ENCODE measurements at places on chromosomes 4 and X.

GRCh38 chrX:130981836-130982235 lies 76.3 kb upstream of the ARHGAP36 start:
- DNase-seq = no peak

- DNase-seq = no peak
These were observed 202.7 kb downstream of the CRLF2 start for GRCh38 chrX:1009771-1010170.

GRCh38 chrX:42017971-42018370 lies 94.6 kb upstream of the CASK start:
- DNase-seq = no peak

- DNase-seq = no peak
These were observed 169.9 kb downstream of the ZNF330 start for GRCh38 chr4:141390571-141390970.

DNA sequence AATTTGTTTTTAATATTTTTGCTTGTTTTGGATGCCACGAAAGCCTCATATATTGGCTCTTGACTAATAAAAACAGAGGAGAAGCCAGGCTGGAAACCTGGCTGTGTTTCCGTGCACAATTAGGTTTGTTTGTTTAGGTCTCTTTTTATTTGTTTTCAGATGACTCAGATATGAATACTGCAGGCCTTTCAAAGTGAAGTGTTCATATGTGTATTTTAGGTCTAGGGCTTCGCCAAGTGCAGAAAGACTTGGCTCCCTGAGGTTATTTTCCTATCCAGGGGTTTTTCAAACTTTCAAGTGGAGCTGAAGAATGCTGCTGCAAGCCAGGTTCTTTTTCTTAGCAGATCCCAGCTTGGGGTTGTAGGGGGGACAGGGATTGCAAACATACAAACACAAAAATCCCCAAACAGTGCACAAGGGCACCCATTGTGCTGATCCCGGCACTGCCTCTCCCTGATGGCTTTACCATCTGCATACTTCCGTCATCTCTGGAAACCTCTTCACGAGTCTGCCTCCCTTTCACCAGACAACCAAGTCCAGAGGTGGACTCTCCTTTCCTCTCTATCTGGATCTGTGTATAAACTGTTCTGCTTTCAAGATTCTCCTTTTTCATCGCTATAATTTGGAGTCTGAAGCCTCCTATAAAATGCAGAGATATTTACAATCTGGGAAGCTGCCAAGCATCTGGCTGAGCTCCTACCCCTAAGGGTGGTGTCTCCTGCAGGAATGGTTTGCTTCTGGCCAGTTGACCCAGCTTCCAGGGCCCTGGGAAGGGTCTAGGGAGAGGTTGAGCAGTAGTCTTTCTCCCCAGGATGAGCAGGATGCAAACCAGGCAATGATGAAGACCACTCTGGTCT lies 108.6 kb downstream of the SMIM20 start:
- no peak for DNase-seq

DNA sequence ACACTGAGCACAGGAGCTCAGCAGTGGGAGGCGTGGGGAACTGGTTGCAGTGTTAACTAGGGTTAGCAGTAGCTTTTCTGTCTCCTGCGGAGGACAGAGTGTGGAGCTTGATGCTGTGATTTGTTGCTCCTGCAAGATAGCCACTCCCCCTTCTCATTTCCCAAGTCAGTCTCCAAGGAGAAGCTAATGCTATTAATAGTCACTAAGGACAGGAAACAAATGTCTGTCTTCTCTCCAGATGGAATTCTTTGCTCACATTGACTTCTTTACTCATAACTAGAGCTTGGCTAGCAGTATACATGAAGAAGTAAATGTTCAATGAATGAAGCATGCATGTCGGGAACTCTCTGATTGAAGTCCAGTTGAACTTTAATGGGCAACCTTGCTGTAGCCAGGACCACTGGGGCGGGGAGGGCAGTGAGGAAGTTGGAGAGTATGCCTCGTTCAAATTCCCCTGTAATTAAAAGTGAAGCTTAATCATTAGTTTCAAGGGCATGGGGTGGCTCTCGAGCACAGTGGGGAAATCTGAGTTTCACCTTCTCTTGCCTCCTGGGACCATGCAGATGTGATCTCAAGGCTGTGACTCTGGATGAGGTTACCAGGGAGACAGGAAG lies 156.6 kb upstream of the SCML1 start:
- no peak for DNase-seq

GRCh38 chr4:13331827-13332226 lies 152.3 kb downstream of the RAB28 start:
- no peak for DNase-seq

DNA sequence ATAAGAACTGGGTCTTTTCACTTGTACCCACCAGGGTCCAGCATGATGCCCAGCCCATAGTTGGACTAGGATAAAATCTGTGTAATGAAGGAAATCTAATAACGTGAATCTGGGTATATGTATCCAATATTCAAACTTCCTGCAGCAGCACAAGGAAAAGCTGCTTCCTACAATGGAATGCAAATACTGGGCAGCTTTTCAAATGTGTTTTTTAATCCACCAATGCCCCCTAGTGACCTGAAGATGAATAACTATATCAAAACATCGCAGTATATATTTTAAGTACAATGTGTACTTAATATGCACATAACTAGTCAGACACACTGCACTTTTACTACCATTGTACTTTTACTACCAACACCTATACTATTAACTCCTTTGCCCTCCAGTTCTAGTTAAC lies 5.3 kb downstream of the APOO start:
- no peak for DNase-seq

GRCh38 chr4:4320951-4321714 lies 31.1 kb downstream of the ZBTB49 start:
- no peak for DNase-seq

DNA sequence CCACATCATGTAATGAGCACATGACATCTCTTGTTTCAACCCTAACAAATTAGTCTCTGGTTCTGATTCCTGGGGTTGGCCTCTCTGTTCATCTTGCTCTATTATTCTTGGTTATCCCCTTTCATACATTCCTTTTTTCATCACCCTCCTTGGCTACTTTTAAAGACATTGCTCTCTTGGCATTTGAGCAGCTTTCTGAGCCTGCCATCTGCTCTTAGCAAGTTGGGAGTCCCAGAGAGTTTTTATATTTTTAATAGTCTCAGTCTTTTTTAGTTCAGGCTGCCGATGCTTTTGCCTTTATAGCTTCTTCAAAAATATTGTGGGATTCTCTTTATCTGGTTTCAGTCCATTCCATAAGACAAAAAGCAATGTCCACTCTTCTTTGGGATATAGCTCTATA lies 1270.9 kb downstream of the ADGRL3 start:
- DNase-seq = no peak

- DNase-seq = no peak
These were observed 8.1 kb downstream of the RTL5 start for GRCh38 chrX:72123471-72124185.

- no peak for DNase-seq
These were observed 130.8 kb downstream of the ENOX2 start for GRCh38 chrX:130772105-130772775.

DNA sequence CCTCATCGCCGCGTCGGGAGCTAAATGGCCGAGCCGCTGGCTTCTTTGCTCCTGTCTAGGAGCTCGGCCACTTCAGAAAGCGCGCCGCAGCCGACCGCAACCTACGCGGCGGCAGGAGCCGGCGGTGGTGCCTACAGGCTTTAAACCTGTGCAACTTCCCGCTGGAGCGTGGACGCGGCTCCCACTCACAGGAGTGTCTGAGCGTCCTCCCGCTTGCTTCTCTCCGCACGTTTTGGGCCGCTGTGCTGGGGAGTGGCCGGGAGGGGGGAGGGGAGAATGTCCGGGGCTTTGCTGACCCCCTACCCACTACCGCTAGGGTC lies 1.0 kb downstream of the NHSL2 start:
- no peak for DNase-seq

- DNase-seq = no peak
These were observed 34.3 kb downstream of the ATP10D start for GRCh38 chr4:47519239-47519883.

- no peak for DNase-seq
These were observed 50.2 kb upstream of the PGRMC2 start for GRCh38 chr4:128337863-128338262.

DNA sequence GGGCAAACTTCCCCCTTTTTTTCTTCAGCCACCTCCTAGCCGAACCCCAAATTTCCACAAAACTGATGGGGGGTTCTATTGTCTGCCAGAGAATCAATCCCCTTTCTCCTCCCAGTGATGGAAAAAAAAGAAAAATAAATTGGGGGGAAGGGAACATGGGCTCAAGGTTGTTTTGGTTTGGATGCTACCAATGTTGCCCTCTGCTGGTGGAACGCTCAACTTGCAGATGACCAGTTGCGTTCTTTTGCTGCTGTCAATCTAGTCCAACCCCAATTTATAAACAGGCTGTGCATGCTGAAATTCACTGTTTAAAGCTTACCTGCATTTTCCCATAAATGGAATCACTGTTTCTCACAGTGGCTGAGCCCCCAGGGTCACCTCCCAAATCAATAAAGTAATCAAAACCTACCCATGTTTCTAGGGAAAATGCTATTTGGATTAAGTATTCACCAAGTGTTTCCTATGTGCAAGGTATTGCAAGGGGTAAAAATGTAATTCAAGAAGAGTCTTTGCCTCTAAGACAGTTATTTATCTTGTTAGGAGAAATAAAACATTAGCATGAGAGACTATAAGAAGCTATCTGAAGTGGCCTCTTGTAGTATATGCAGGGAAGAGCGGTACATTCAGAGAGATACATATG lies 116.7 kb upstream of the TMEM164 start:
- peak; percentile 8 for DNase-seq

GRCh38 chr4:137572163-137572562 lies 39.9 kb upstream of the PCDH18 start:
- DNase-seq = no peak

GRCh38 chr4:177271091-177271490 lies 38.6 kb upstream of the NEIL3 start:
- no peak for DNase-seq

GRCh38 chr4:8201321-8201781 lies 2.3 kb downstream of the SH3TC1 start:
- peak; percentile 43 for DNase-seq

DNA sequence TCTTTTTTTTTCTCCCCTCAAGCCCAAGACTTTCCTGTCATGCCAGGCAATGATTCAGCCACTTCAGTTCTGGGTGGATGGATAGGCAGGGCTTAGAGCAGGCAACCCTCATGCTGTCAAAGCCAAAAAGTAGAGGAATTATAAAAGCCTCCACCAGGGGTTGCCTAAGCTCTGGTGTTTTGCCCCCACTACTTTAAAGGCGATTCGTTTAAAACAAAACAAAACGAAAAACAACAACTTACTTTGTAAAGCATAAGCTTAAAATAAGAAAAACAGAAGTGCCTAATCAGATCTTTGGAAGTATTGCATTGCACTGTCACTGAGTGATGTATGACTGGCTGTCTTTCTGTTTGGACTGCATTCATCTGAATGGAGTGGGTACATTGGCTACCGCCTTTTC lies 5.3 kb upstream of the IDS start:
- no peak for DNase-seq

- DNase-seq = no peak
These were observed 322.4 kb upstream of the CPEB2 start for GRCh38 chr4:14679906-14680305.

DNA sequence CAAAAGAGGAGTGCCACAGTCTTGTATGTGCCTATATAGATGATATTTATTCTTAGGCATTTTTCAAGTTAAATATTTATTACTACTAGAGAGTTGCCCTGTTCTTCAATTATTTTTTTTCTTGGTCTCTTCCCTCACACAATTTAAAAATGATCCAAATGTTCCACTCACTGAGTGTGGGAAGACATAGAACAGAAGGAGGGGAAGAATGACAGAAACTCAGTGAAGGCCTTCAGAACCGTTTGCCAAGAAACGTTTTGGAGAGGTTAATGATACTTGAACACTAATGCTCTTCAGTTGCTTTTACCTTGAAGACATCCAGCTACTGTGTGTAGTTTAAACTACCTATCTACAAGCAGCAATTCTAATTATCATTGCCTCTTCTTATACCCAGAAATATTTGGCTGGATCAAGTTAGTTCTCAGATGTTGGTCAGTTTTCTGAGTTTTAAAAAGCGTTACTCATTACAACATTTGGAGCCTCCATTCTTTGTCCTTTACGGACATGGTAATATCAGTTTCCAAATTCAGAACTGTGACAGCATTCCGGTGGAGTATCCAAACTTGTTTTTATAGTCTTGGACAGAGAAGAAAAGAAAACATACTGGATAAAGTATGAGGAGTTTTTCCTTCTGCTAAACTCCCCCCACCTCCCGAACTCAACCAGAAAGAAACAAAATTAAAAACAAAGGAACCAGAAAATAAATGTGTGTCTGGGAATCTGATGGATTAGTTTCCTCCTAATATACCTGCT lies 389.7 kb downstream of the SPRY1 start:
- DNase-seq = no peak

DNA sequence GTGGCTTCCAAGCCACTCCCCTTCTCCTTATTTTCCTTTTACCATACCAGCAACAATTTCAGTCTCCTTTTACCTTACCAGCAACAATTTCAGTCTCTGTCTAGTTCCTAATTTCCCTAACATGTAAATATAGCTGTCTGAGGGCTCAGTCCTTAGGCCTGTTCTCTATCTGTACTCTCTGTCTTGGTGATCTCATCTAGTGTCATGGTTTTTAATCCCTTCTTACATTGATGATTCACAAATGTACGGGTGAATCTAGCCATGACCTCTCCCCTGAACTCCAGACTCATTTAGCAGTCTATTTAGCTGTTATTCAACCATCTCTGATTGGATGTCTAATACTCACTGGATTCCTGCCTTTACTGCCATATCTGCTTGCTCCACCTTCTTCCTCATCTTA lies 7.2 kb downstream of the IL15 start:
- DNase-seq = no peak

GRCh38 chr4:138488533-138488932 lies 246.4 kb upstream of the SLC7A11 start:
- DNase-seq = no peak

GRCh38 chrX:29478336-29479069 lies 736.9 kb upstream of the MAGEB2 start:
- DNase-seq = no peak

- no peak for DNase-seq
These were observed 300.9 kb downstream of the FAM47A start for GRCh38 chrX:33831211-33831610.

DNA sequence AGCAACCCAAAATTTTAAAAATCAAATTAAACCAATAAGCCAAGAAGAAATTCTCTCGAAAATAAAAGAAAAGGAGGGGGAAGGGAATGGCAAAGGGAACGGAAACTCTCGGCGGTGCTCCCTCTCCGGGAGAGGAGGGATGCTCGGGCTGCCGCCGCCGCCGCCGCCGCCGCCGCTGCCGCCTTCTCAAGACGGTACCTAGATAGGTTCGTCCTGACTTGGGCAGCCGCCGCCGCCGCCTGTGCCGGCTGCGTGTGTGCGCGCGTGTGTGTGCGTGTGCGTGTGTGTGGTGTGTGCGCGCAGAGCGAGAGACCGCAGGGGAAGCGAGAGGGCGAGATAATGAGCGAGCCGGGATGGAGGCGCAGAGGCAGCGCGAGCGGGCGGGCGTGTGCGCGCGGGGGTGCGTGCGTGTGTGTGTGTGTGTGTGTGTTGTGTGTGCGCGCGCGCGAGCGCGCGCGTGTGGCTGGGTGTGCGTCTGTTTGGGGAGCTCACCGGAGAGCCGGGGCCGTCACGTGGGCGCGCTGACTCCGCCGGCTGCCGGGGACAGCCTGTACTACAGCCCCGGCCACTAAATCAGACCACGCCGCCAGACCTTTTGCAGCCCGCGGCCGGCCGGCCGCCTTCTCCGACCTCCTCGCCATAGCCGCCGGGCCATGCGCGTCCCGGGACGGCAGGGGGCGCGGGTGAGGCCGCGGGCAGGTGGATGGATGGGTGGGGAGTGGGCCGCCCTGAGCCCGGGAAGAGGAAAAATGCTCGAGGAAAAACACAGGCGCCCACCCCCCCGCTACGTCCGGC lies 111.6 kb downstream of the DHX15 start:
- DNase-seq = peak; percentile 39
